ENCODE measurements at places on chromosomes 7 and 10. TPM values are rescaled to one million over a fixed set of nuclear protein-coding genes. Genes with fewer than 3 reads are reported as not detected.

MGAM2 gene
- total RNA-seq: not detected

HECW1 gene
- total RNA-seq: not detected

CNTNAP2 gene
- total RNA-seq: not detected

UCN3 gene
- total RNA-seq: not detected

C1QL3 gene
- 0.21 TPM for total RNA-seq
